ENCODE measurements at places on chromosomes 16 and 17.

- no peak for DNase-seq
These were observed 153.0 kb upstream of the FOXF1 start for GRCh38 chr16:86357303-86357702.

DNA sequence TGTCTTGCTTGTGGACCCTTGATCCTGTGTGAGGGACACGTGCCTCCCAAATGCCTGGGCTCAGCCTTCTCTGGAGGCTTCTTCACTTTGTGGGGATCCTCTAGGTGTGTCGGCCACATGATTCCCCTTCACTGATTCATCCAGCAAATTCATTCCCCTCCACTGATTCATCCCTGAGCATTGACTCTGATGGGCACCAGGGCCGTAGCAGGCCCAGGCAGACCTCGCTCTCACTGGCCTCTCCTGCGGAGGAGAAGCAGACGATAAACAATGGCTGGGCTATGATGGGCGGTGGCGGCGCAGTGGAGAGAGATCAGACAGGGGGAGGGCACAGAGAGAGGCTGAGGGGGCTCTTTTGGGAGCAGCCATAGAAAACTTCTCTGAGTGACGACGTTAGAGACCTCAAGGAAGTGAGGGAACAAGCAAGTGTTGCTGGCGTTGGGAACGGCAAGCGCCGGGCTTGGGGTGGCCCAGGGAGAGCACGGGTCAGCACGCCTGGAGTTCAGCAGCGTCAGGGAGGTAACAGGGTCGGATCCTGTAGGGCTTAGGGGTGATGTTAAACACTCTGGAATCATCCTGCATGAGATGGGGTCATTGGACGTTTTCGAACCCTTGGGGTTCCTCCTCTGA lies 17.5 kb upstream of the RPTOR start:
- no peak for DNase-seq

- DNase-seq: no peak
These were observed 405.5 kb upstream of the PSMD7 start for GRCh38 chr16:73891129-73891542.

- DNase-seq: no peak
These were observed 273.8 kb downstream of the C16orf95 start for GRCh38 chr16:87043231-87044031.

- DNase-seq: no peak
These were observed 30.9 kb downstream of the OR1D5 start for GRCh38 chr17:3032258-3033247.
